ENCODE measurements at places on chromosomes 7 and 10.

DNA sequence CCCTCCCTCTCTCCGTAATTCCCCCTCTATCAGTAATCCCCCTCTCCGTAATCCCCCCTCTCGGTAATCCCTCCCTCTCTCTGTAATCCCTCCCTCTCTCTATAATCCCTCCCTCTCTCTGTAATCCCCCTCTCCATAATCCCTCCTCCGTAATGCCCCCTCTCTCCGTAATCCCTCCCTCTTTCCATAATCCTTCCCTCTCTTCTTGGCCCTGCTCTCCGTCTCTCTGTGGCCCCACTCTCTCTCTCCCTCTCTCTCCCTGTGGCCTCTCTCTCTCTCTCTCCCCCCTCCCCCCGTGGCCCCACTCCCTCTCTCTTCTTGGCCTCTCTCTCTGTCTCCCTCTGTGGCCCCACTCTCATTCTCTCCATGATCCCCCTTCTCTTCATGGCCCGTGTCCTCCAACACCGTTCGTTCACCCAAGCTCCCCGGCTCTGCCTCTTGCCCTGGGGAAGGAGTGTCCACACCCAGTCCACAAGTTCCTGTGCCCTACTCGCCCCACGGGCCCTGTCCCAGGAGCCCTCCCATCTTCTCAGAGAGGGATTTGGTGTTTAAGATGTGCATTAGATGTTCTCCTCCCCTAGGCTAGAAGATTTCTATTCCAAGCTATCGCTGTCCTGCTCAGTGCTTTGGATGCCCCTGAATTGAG is 19.8 kb downstream of the SHH start:
- DNase-seq, result no peak

GRCh38 chr7:42350801-42351200 is 113.8 kb upstream of the GLI3 start:
- DNase-seq, result peak; percentile 53

DNA sequence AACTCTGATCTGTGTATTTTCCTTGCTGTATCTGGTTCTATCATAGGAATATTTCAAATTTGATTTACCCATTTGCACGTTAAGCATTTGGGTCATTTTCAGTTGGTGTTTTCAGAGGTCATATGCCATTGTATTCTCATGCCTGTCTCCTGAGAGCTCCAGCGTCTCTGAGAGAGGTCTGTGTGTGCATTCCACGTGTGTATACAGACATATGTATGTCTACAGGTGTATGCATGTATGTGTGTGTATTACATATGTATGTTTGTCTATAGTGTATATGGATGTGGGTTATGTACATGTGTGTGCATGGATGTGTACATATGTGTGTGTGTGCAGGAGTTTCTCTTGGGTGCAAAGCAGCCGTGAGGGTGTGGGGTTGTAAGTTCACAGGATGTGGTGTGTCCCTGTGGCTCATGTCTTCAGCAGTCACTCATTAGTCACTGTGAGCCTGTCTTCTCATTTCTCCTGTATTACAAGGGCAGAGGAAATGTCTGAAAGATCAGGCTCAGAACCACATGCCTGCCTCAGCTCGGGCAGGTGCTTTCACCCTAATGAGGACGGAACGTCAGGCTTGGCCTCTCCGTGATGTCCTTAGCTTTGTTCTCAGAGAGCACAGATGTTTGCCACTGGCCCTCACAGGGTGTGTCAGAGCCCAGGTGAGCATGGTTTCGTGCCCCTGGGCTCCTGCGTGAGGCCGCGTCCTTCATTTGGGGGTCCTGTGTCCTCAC is 101.6 kb downstream of the NKX6-2 start:
- no peak for DNase-seq

GRCh38 chr7:44275957-44276570 is 49.3 kb downstream of the CAMK2B start:
- no peak for DNase-seq

GRCh38 chr7:155533120-155533826 is 13.1 kb downstream of the CNPY1 start:
- no peak for DNase-seq

DNA sequence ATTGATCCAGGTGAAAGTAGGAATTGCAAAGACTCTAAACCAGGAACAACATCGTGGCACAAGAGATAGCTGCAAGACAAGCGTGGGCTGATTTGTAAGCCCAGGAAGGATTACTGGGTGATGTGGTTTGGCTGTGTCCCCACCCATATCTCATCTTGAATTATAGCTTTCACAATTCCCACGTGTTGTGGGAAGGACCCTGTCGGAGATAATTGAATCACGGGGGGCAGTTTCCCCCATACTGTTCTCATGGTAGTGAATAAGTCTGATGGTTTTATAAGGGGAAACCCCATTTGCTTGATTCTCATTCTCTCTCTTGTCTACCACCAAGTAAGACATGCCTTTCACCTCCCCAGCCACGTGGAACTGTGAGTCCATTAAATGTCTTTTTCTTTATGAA is 59.5 kb downstream of the ST8SIA6 start:
- DNase-seq, result no peak

DNA sequence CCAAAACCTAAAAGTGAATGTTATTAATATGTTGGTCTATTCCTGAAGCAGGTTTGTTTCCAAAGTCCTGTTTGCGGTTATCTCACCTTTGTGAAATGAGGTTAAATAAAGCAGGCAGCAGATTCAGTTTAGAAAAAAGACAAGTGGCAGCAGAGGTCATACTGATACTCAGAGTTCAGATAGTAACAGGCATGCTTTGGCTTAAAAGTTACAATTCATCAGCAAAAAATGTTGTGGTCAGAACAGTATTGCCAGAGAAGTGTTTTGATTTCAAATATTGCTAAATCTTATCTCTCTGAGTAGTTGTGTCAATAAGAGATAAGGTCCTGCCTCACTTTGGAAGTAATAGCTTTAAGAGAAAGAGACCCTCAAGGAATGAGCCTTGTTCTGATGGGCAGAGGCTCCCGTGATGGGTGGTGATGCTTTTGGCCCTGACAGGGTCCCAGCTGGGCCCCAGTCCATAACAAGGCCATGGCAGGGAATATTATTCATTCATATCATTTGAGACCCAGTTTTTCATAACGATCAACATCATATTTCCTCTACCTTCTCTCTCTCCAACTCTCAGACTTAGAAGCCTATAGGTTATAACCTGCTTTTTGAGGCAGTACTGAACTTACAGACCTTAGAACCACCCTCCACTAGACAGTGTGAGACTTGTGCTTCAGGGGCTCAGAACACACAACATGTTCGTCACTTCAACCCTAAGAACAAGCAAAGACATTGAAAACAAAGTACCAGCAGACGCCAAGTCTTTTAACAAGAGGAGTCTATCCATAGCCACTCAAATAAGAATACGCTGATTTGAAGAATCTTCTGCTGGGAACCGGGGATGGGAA is 58.5 kb upstream of the AHR start:
- DNase-seq, result no peak

DNA sequence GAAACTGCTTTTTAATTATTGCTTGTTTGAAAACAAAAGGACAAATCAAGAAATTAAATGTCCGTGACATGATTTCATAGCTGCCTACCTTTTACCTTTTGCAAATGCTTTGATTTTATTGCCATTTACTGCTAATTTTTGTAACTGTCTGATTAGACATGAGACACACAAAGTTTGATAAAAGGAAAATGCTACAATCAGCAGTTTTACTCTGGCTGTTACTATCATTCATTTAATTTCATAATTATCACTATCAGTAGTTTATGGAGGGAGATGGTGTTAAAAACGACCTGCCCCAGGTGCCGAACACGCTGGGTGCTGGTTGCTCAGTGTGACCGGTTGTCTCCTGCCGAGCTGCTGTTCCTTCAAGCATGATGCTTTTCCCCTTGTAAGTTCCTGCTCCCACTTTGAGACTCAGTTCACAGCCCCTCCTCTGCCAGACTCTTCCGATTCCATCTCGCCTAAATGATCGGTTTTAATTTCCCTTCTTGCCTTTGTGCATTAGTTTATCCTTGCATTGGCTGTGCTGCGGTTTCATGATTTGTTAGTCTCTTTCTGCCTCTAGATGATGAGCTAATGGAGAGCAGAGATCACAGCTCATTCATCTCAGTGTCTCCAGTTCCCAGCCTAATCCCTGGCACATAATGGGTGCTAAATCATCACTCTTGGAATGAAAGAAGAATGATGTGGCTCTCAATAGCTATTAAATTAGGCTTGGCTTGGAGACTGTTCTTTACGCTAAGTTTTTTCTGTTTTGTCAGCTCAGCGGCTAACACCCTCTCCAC is 110.6 kb downstream of the PFKFB3 start:
- DNase-seq, result peak; percentile 28

DNA sequence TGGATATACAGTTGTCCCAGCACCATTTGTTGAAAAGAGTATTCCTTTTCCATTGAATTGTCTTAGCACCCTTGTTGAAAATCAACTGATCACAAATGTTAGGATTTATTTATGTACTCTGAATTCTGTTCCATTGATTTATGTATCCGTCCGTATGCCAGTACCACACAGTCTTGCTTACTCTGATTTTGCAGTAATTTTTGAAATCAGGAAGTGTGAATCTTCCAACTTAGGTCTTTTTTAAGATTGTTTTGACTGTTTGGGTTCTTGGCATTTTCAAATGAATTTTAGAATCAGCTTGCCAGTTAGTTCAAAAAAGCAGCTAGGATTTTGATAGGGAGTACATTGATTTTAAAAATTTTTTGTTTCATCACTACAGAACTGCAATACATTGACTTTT is 23.7 kb downstream of the CDK13 start:
- no peak for DNase-seq

DNA sequence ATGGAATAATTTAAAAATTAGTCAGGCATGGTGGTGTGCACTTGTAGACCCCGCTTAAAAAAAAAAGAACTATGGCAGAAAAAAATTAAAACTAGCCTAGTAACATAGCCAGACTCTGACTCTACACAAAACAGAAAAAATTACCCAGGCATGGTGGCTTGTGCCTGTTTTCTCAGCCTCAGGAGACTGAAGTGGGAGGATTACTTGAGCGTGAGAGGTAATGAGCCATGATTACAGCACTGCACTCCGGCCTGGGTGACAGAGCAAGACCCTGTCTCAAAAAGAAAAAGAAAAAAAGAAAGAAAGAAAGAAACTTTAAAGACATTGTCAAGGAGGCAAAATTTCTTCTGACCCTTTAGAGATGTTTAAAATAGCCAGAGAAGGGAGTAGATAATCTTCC is 109.0 kb upstream of the TMEM106B start:
- DNase-seq, result no peak

GRCh38 chr7:108015740-108016139 is 12.8 kb upstream of the LAMB1 start:
- no peak for DNase-seq

DNA sequence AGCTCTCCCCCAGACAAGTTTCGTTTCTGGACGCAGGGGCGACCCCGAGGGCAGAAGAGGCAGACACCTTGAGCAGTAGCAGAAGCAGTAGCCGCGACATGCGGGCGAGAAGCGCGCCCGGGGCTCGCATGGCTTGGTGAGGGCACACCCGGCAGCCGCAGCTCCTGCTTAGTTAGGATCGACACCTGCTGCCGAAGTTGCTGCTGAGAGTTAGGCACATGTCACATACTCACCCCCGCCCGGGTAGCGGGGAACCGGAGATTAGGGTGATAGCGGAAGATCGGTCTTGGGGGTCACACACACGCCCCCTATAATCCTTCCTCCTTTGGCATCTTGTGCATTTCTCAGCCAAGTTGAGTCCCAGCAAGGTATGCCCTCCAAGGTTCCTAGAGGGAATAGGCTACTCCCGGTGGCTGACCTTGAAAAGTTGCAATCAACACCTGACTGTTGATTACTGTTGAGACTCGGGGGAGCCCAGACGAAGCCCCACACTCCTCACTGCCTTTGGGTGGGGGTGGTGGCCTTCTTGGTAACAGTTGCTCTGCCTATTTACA is 668 bp downstream of the GPR37 start:
- no peak for DNase-seq

DNA sequence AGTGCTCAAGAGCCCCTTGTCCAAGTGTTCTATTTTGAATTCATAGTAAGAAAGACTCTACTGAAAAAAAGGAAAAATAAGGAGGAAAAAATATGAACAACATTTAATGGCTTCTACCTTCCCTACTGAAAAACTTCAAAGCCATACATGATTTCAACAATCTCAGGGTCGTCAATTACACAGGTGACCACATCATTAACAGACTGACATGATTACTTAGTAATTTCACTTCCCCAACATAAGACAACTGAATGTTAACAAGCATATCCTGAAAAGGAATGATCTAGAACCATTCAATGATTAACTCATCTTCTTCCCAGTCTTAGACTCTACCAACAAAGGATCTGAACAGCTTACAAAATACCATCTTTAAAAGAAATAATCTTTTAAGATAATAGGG is 34.8 kb downstream of the MEOX2 start:
- DNase-seq, result no peak

DNA sequence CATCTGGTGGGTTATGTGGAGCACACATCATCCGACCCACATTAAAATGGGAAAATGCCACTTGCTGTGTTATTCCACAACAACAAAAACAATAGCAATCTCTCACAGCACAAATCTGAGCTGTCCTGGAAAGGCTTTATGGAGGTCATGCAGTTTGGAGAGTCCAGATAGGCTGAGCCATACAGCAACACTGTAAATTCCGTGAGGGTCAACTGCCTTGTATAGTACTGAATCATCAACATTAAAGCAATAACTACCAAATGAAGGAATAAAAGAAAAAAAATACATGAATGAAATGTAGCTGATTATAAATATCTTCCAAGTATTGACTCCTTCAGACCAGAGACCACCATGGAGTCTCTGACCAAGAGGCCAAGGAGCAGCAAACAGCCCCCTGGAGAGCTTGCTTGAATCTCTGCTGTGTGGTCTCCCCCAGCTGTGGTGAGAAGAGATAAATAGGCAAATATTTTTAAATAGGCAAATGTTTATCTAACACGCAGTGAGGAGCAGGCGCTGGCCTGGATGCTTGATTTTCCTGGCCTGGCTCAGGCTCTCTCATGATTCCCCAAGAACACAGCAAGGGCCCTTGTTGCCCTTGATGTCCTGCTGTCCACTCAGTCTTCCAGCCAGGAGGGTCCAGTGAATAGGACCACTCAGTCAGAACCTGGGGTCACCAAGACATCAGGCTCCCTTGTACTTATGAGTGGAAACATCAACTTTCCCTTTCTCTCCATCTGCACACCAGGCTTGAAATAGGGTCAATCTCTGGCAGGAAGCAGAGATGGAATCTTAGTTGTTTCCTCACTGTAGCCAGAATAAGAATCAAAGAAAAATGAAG is 1021.3 kb downstream of the XPNPEP1 start:
- no peak for DNase-seq

- no peak for DNase-seq
Measured at GRCh38 chr10:91681361-91682276, 48.7 kb upstream of the PPP1R3C start.

- DNase-seq, result no peak
Measured at GRCh38 chr7:142908921-142909890, 23.7 kb upstream of the TRPV6 start.

GRCh38 chr7:129604713-129605437 is 6.6 kb upstream of the NRF1 start:
- no peak for DNase-seq

GRCh38 chr7:74051629-74052410 is 23.8 kb downstream of the ELN start:
- DNase-seq, result no peak

GRCh38 chr10:17662193-17663138 is 18.5 kb downstream of the STAM start:
- DNase-seq, result no peak

All from skeletal muscle cell (primary cell).